ENCODE measurements at places on chromosomes 13 and 19.

DNA sequence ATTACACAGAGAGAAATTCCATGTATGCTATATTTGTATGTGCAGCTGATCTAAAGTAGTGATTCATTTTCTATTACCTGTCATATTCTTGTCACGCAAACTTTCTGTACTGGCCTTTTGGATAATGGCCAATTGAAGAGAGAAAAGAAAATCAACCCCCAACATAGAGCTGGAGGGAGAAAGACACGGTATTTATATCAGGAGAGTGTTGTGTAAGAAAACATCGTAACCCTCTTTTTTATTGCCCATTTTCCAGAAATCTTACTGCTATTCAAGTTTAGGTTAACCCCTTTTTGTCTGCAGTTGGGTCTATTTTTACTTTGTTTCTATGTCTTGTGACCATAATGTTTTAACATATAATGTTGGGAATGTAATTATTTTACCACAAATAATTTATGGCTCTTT is 27.9 kb downstream of the DGKH start:
- no peak for DNase-seq

- no peak for DNase-seq
Measured at GRCh38 chr13:42681326-42682100, 99.9 kb upstream of the FAM216B start.

DNA sequence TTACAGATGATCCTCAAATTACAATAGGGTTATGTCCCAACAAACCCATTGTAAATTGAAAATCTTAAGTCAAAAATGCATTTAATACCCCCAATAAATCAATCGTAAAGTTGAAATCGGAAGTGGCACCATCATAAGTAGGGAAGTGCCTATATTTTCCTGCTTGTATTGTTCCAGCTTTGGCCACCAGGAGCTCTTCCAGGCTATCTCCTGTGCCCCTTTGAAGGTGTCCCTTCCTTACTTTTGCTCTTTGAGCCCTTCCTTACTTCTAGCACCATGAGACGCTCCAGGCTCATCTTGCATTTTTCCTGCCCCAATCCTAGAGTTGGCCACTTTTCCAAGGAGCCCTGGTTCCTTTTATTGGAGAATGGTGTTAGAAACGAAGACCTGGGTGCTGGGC is 163.0 kb upstream of the TSC22D1 start:
- DNase-seq, result no peak

DNA sequence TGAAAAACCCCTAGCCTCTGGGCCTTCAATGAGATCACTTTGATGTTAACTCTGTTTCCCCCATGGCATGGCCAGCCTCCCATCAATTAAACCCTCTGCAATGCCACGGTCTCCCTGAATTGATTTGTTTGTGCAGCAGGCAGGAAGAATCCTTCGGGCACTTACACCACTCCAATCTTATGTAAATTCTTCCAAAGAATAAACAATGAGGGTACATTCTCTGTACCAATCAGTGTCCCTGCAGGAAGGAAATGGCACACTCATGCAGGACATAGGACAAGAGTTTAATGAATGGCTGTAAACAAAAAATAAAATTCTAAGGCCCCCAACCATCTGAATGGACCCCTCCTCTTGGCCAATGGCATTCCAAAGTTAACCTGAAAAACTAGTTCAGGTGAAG is 22.2 kb downstream of the SCGB2B2 start:
- no peak for DNase-seq

Data from NCI-H1436 treated with DMSO at 0.1 percent for 48 hours (cell line).